ENCODE measurements at places on chromosomes 4 and X. TPM values are rescaled to one million over a fixed set of nuclear protein-coding genes. Genes with fewer than 3 reads are reported as not detected.

SPANXB1 gene
- total RNA-seq, result not detected

PRDM5 gene
- total RNA-seq, result 25.0 TPM

HDX gene
- total RNA-seq, result 6.1 TPM

SOD3 gene
- 5.2 TPM for total RNA-seq

GLRA3 gene
- under 0.01 TPM for total RNA-seq

ANAPC10 gene
- 30.5 TPM for total RNA-seq

AFM gene
- not detected for total RNA-seq

SMIM10 gene
- 5.9 TPM for total RNA-seq

MAOB gene
- total RNA-seq, result 0.37 TPM

SH2D1A gene
- not detected for total RNA-seq

ZNF280C gene
- 4.1 TPM for total RNA-seq

CLTRN gene
- not detected for total RNA-seq

LIN54 gene
- 18.4 TPM for total RNA-seq

ANXA10 gene
- 10.7 TPM for total RNA-seq

GPR101 gene
- not detected for total RNA-seq

MAGED4B gene
- total RNA-seq, result 19.7 TPM

SPINK2 gene
- total RNA-seq, result not detected

ZNF674 gene
- 2.7 TPM for total RNA-seq

IL13RA2 gene
- total RNA-seq, result 100 TPM

SSX1 gene
- total RNA-seq, result not detected

HSD17B10 gene
- 60.2 TPM for total RNA-seq

PPEF2 gene
- total RNA-seq, result under 0.01 TPM

CT45A7 gene
- not detected for total RNA-seq

PRR32 gene
- not detected for total RNA-seq

ARAP2 gene
- 9.9 TPM for total RNA-seq

XAGE1A gene
- not detected for total RNA-seq

IRF2 gene
- total RNA-seq, result 23.6 TPM

CCDC120 gene
- total RNA-seq, result 0.11 TPM

MAGEA9B gene
- total RNA-seq, result not detected

ADH1B gene
- 0.33 TPM for total RNA-seq

PTCHD1 gene
- total RNA-seq, result not detected

CXCL5 gene
- total RNA-seq, result 0.25 TPM

SLC10A4 gene
- total RNA-seq, result 0.25 TPM

DRP2 gene
- 1.7 TPM for total RNA-seq

PPM1K gene
- total RNA-seq, result 32.5 TPM

ADGRG2 gene
- not detected for total RNA-seq

Measured in uterine smooth muscle cell (primary cell).